ENCODE measurements at places on chromosomes 1 and 21.

GRCh38 chr1:207814469-207814868, 62.6 kb downstream of the CD46 start:
- DNase-seq = no peak

GRCh38 chr1:12604114-12604874, 13.7 kb downstream of the DHRS3 start:
- DNase-seq = peak; percentile 34

GRCh38 chr1:61093525-61094137, 11.3 kb downstream of the NFIA start:
- no peak for DNase-seq

DNA sequence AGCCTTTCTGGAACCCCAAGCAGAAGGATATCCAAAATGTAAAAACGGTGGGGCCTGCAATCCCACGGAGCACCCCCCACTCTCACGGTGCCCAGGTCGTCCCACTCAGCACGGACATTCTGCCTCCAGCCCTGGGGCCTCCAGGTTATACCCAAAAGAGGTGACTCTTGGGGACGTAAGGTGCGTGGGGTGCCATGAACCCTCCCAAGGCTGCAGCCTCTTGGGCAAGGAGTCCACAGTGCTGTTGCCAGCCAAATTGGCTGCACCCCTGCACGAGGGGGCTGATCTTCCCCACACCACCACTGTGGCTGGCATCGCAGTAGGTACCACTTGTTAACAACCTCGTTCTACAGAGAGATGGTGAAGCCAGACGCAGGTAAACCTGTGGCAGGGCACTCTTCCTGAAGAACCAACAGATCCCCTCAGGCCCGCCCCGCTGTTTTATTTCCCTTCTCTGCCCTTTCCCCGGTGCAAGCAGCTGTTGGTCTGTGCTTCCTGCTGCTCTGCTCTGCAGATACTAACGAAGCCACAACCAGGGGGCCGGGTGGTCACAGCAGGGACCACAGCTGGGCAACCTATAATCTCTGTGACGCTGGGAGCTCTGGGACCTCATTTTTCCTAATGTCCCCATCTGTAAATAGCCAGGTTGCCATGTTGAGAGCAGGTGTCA, 8.7 kb downstream of the TFF3 start:
- no peak for DNase-seq

DNA sequence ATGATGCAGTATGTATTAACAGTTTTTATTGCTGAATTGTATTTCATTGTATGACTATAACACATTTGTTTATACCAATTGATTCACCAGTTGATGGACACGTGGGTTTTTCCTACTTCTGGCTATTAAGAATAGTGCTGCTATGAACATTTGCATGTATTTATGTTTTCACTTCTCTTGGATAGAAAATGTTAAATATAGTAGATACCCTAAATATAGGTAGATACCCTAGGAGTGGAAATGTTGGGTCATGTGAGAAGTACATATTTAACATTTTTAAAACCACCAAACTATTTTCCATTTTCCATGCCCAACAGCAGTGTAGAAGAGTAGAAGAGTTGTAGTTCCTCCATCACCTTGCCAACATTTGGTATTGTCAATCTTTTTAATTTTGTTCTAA, 7.8 kb downstream of the PHTF1 start:
- DNase-seq = no peak
